ENCODE measurements at places on chromosomes 1 and 21.

- DNase-seq: no peak
Observed at GRCh38 chr1:178566187-178566586, 53.3 kb downstream of the TEX35 start.

- no peak for DNase-seq
Observed at GRCh38 chr1:79945391-79945790, 938.9 kb upstream of the ADGRL4 start.

- no peak for DNase-seq
Observed at GRCh38 chr21:17536381-17536780, 23.5 kb downstream of the CXADR start.

DNA sequence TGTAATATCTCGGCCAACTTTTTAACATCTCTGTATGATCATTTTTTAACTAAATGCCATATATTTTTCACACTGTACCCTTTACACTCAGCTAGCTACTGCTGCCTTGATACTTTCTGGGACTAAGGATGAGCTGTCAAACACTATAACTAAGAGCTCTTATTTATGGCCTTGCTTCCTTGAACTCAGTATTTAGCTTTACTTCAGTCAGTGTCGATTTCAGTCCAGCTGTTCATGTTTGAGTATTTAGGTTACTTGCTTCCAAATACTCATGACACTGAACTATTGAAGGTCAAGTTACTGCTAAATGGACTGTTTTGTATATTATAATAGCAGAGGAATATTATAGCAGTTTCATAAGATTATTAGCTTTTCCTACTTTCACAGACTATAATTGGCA lies 25.9 kb upstream of the USP25 start:
- no peak for DNase-seq

- DNase-seq: peak; percentile 19
Observed at GRCh38 chr1:13809461-13810159, 109.6 kb downstream of the PRDM2 start.

GRCh38 chr1:182244451-182244850 lies 147.1 kb downstream of the GLUL start:
- no peak for DNase-seq

DNA sequence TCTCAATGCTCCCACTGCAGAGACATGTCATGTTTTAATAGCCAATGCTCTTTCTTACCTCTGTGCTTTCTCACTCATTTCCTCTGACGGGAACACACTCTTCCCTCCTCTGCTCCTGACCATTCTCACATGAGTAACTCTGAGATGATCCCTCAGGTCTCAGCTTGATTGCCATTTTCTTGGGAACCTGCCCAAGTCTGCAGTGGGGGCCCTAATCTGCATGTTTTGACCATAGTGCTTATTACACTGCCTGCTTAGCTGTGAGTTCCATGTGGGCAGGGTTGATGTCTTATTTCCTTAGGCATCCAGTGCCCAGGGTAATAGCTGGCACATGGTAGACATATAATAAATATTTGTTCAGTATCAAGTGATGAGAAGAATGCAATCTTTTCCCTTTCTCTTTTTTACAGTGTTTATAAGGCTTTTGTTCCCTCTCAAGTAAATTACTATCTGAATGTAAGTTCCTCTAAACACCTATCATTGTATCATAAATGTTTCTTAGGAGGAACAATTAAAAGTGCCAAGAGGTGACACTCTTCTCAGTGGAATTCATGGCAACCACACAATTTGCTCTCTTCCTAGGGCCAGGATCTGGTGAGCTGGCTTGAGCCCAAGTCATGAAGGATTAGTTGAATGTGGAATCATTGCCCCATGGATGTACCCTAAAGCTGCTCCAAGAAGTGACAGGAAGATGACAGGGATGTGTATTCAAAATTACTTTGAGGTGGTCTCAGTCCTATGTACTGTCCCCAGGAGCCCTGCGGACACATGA lies 485.4 kb upstream of the USP24 start:
- DNase-seq: no peak

- DNase-seq: no peak
Observed at GRCh38 chr1:205004351-205004750, 38.7 kb upstream of the CNTN2 start.

GRCh38 chr1:69438056-69438795 lies 129.5 kb upstream of the LRRC7 start:
- DNase-seq: no peak

DNA sequence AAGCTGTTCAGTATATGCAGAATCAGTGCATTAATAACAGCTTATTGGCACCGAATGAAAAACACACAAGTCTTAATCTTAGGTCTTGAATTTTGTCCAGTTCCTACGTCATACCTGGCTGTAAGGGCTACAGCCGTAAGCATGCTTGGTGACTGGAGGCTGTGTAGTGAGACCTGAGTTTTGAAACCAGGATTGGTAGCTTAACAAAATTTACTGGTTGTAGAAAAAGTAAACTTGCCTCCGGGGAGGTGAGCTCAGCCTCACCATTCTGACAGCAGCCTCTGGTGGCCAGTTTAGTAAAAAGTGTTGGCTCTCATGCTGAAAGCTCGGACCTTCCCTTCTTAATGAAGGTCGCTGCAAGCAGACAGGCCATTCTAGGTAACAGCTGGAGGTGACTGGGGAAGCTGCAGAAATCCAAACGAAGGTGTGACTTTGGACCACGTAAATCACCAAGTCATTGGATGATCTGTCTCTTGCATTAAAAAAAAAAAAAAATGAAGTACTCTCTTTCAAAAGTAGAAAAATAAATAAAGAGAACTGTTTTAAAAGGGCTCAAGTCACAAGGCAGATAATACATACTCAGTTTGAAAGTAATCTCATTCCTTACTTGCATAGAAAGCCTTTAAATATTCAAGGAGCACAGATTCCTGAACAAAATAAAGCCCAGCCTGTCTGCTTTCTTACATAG lies 48.9 kb downstream of the HLCS start:
- DNase-seq: peak; percentile 21

GRCh38 chr1:242178924-242179708 lies 180.2 kb upstream of the MAP1LC3C start:
- no peak for DNase-seq

DNA sequence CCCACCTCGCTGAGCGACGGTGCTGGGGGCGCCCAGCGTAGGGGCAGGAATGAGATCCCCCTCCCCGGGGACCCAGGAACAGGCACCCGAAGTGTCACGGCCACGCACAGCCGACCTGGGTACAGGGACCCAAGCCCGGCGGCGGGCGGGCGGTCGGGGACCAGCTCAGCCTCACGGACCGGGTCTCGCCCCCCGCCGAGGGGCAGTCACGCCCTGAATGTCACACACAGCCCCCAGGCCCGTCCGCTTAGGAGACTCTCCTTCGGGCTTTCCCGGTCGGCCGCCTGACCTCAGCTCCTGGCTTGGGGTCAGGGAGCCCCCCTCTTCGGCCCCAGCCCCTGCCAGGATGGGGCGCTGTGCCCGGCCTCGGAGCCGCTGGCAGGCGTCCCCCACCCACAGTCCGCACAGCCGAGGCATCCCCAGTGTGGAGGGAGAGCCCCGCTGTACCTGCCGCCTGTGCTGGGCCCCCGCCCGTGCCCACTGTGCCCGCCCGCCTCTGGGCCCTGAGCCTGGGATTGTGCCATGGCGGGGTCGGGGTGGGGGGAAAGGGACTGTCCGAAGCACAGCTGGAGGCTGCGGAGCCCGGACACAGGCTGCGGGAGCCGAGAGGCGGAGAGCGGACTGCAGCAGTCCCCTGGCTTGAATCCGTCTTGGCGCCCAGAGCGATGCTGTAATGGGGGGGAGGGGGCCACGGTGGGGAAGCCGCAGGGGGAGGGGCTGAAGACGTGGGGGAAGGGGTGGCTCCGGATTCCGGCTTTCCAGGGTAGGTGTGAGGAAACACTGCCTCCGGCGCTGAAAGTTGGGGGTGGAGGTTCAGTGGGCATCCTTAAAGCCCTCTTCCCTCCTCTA lies 627 bp upstream of the DLGAP3 start:
- DNase-seq: no peak

GRCh38 chr1:52153898-52154297 lies 12.0 kb downstream of the ZFYVE9 start:
- DNase-seq: no peak

DNA sequence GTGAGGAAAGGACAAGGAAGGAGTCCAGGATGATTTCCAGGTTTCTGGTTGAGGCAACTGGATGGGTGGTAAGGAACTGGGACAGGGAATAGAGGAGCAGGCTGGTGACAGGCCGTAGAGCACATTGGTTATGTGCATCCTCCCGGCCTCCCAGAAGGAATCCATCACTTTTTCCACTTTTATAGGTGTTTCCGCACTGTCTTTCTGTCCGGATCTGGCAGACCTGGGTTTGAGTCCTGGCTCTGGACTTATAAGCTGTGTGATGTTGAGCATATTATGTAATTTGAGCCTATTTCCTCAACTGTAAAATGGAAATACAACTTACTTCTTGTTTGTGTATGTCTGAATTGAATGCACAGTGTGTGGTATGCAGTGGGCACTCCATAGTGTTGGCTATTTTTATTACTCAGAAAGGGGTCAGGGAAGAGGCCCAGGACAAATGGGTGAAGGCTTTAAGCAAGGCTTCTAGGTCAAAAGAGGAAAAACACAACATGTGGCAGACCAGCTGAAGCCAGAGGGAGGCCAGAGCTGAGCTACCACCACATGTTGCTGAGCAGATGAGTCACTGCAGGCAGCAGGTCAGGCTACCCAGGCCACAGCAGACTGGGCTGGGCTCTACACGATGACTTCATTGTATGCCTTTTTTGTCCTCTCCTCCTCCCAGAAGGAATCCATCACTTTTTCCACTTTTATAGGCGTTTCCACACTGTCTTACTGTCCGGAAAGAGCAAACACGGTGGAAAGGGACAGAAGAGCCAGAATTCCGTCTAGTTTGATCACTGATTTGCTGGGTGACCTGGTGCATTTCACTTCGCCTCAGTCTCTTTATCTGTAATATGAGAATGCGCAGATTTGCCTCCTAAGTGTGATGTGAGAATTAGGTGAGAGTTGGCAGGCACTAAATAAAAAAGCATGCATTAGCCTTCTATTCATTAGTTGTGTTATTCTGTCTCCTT lies 791 bp upstream of the MAST2 start:
- DNase-seq: peak; percentile 97

DNA sequence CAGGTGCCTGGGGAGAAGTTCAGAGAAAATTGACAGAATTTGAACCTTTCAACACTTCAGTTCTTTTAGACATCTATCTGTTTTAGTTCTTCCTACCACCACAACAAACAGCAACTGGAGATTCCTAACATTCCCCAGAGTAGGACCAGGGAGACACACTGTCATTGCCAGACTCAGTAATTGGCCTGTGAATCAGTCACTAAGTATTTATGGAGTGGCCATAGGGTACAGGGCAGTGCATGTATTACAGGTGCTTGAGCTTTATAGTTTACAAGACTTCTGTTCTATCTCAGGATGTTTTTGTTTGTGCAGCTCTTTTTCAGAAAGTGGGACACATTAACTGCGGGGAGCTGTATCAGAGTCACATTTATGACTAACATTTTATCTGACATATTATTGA lies 1.7 kb downstream of the CDC14A start:
- DNase-seq: peak; percentile 92

- DNase-seq: no peak
Observed at GRCh38 chr1:204396015-204396583, 15.5 kb downstream of the PPP1R15B start.

- no peak for DNase-seq
Observed at GRCh38 chr1:52634111-52634510, 1.1 kb downstream of the SHISAL2A start.

GRCh38 chr1:13951793-13952751 lies 252.1 kb downstream of the PRDM2 start:
- no peak for DNase-seq

DNA sequence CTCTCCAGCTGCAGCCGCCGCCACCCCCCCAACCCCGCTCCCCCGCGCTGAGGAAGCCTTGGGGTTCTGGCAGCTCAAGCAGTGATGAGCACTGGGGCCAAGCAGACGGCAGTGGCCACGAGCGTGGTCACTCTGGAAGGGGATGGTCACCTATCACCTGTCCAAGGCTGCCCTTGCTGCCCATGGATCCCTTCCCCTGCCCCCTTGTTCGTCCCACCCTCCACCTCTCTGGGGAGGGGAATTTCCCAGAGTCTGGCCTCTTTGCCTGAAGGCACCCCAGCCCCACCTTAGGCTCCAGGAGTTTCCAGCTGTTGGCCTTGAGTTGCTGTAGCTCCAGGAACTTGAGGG lies 7.2 kb upstream of the SMIM12 start:
- DNase-seq: no peak

DNA sequence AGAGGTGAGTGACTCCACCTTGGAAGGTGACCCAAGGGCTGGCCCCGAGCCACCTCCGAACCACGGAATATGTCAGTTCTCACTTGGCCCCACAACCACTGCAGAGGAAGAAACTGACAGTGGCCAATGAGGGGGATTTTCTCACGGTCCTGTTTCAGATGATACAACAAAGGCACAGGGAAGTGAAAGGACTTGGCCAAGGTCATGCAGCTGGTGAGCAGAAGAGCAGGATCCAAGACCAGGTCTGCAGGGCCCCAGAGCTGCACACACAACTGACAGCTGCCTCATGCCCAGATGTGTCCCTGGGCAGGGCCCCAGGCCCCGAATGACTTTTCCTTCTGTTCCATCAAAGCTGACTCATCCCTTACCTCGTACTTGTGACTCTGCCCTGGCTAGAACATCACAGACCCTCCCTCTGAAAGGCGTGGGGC lies 25.8 kb upstream of the EVA1B start:
- DNase-seq: no peak

DNA sequence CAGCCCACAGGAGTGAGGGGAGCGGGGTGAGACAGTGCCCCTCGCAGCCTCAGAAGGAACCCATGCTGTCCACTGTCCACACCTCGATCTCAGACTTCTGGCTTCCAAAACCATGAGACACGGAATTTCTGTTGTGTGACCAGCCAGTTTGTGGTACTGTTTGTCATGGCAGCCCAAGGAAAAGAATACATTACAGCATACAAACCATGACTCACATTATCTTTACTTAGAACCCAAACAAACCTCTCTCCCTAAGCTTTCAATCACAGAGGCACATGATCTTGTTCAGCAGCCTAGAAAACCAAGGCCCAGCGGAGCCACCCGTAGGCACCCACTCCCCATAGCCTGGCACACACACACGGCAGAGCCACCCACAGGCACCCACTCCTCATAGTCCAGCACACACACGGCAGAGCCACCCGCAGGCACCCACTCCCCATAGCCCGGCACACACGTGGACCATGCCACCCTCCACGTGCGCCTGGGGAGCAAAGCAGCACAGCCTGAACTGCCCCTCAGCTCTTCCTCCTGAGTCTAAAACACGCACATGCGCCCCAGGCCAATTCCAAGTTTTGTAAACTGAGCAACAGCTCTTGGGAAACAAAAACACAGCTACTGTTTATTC lies 458 bp upstream of the KRTAP10-4 start:
- DNase-seq: peak; percentile 23
